ENCODE measurements at places on chromosomes 2 and 18. TPM values are rescaled to one million over a fixed set of nuclear protein-coding genes. Genes with fewer than 3 reads are reported as not detected.

Gene NFATC1
- 15.8 TPM for polyA plus RNA-seq

- H3K4me1 ChIP-seq, result peaks cover 88% of the 10 kb centered on the region
- no peak overlapping the region for H3K4me3 ChIP-seq
- H3K27ac ChIP-seq, result no peak overlapping the region
- H3K27me3 ChIP-seq, result no peaks in the 10 kb centered on the region
- no peaks in the 10 kb centered on the region for H3K36me3 ChIP-seq
Observed at GRCh38 chr2:223464071-223464470, 138.1 kb downstream of the SCG2 start.

GRCh38 chr2:199463708-199464605 is 6.2 kb upstream of the SATB2 start:
- H3K27me3 ChIP-seq, result peaks cover 88% of the 10 kb centered on the region
- no peak overlapping the region for H3K4me3 ChIP-seq
- H3K36me3 ChIP-seq, result no peaks in the 10 kb centered on the region
- H3K27ac ChIP-seq, result no peak overlapping the region
- H3K4me1 ChIP-seq, result peaks cover 67% of the 10 kb centered on the region

GRCh38 chr2:11775384-11775783 is 29.0 kb downstream of the LPIN1 start:
- no peak overlapping the region for H3K27ac ChIP-seq
- peaks cover 16% of the 10 kb centered on the region for H3K4me1 ChIP-seq
- no peak overlapping the region for H3K4me3 ChIP-seq
- no peaks in the 10 kb centered on the region for H3K27me3 ChIP-seq
- DNase-seq, result no peak

GRCh38 chr2:74871414-74871813 is 37.5 kb downstream of the HK2 start:
- no peaks in the 10 kb centered on the region for H3K27me3 ChIP-seq
- H3K4me1 ChIP-seq, result peaks cover 59% of the 10 kb centered on the region
- no peak overlapping the region for H3K4me3 ChIP-seq
- no peak for DNase-seq
- peak overlapping the region; percentile 50 for H3K27ac ChIP-seq

Gene ALPG
- not detected for polyA plus RNA-seq

Gene SNX17
- polyA plus RNA-seq, result 291 TPM

DNA sequence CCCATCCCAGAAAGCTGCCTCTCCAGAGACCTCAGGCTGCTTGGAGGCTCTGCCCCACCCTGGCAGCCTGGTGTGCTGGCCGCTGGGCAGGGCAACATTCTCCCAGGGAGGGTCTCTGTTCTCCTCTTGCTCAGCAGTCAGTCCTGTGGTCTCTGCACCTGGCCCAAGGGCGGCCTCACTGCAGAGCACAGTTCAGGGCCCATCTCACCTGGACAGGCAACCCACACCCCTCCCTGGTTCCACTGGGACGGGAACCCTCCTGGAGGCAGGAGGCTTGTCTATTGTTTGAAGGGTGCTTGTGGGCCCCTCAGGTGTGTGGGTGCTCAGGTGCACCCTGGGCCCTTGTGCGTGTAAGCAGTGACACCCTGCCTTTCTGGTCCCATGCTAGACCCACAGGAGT is 67.2 kb upstream of the OTOS start:
- no peaks in the 10 kb centered on the region for H3K27me3 ChIP-seq
- DNase-seq, result no peak
- H3K4me1 ChIP-seq, result no peaks in the 10 kb centered on the region
- H3K4me3 ChIP-seq, result no peak overlapping the region
- no peak overlapping the region for H3K27ac ChIP-seq

GRCh38 chr2:234986876-234987720 is 35.3 kb downstream of the SH3BP4 start:
- H3K27me3 ChIP-seq, result no peaks in the 10 kb centered on the region
- H3K4me3 ChIP-seq, result no peak overlapping the region
- no peaks in the 10 kb centered on the region for H3K36me3 ChIP-seq

- peaks cover 41% of the 10 kb centered on the region for H3K4me1 ChIP-seq
- H3K36me3 ChIP-seq, result no peaks in the 10 kb centered on the region
- DNase-seq, result no peak
Observed at GRCh38 chr18:76397631-76398030, 97.4 kb downstream of the ZNF516 start.

GRCh38 chr18:45106331-45106774 is 425.7 kb downstream of the SETBP1 start:
- H3K4me3 ChIP-seq, result peak overlapping the region; percentile 48
- peak overlapping the region; percentile 7 for H3K27ac ChIP-seq
- H3K27me3 ChIP-seq, result no peaks in the 10 kb centered on the region
- no peaks in the 10 kb centered on the region for H3K36me3 ChIP-seq

DNA sequence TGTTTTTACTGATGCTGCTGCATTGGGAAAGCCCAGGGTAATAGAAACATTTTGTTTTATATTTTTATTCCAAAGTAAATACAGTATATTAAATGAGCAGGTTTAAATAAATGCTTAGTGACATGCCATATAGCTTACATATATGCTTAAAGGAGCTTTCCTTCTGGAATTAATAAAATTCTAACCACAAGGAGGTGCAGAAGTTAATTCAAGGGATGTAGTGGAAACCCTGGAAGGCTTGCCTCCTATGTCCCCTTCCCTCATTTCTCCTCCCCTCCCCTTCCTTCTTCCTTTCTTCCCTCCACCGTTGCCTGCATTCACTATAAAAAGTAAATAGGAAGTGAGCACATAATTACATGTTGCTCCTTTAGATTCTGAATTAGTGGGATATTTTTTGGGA is 96.3 kb downstream of the UBE2E3 start:
- no peaks in the 10 kb centered on the region for H3K27me3 ChIP-seq
- H3K27ac ChIP-seq, result no peak overlapping the region
- H3K36me3 ChIP-seq, result no peaks in the 10 kb centered on the region

DNA sequence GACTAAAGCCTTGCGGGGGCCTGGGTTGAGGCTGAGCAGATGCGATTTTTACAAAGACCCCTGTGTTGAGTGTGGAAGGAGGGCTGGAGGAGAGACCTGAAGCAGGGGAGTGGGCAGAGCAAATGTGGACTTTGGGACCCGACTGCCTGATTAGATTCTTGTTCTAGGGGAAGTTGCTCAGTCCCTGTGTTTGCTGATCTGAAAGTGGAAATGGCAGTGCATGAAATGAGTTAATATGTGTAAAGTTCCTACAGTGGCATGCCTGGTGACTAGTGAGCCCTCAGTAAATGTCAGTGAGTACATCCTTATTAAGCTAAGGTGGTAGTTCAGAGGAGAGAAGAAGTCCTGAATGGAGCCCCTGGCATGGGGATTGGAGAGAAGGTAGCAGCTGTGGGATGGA is 52.3 kb downstream of the ARMC9 start:
- no peaks in the 10 kb centered on the region for H3K4me1 ChIP-seq
- H3K4me3 ChIP-seq, result no peak overlapping the region
- H3K27ac ChIP-seq, result no peak overlapping the region

DNA sequence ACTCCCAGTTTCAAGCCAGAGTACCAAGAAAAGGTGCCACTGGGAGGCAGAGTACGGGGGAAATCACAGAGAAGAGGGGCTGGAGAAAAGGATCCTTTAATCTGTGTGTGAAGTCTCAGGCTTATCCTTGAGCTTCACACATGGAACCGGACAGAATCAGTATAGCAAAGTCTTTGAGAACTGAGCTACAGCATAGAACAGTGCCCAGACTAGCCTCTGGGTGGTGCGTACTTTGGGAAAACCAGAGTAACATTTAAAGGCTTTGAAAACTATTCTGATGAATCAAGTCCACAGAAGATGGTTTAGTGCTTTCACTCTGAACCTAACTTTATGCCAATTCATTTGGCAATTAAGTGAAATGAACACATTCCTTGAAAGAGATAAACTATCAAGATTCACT is 83.1 kb downstream of the BABAM2 start:
- H3K27ac ChIP-seq, result no peak overlapping the region
- H3K27me3 ChIP-seq, result no peaks in the 10 kb centered on the region
- no peak overlapping the region for H3K4me3 ChIP-seq
- DNase-seq, result no peak

DNA sequence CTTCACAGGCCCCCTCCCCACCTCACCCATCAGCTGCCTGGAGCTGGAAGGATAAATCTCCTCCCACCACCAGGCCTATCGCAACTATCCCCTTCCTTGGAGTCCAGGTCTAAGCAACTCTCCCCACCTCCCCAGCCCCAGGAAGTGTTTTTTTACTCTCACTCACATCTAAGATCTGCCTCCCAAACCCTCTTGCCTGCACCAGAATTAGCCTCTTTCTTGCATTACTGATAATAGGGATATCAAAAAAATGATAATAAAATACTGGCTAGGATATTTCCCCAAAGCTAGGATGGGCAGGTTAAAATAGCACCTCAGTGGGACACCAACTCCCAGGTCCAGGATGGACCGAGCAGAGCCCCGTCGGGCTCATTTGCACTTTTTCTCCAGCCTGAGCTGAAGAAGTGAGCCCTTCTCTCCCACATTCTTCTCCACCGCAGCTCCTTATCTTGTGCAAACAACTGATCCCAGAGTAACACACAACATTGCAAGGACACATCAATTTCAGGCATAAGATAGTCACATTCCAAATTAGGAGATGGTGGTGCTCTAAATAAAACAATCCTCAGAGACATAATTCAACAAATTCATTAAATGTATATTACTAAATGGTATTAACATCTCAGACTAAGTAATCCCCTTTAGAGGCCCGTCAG is 17.7 kb upstream of the CIB4 start:
- H3K27me3 ChIP-seq, result no peaks in the 10 kb centered on the region
- H3K4me3 ChIP-seq, result no peak overlapping the region
- H3K36me3 ChIP-seq, result no peaks in the 10 kb centered on the region
- no peaks in the 10 kb centered on the region for H3K4me1 ChIP-seq
- H3K27ac ChIP-seq, result no peak overlapping the region

Gene CNDP1
- not detected for polyA plus RNA-seq

Gene SLC38A11
- not detected for polyA plus RNA-seq

GRCh38 chr2:1625281-1626001 is 118.9 kb downstream of the PXDN start:
- no peak for DNase-seq
- no peak overlapping the region for H3K4me3 ChIP-seq
- H3K27ac ChIP-seq, result no peak overlapping the region
- no peaks in the 10 kb centered on the region for H3K27me3 ChIP-seq
- H3K36me3 ChIP-seq, result no peaks in the 10 kb centered on the region

DNA sequence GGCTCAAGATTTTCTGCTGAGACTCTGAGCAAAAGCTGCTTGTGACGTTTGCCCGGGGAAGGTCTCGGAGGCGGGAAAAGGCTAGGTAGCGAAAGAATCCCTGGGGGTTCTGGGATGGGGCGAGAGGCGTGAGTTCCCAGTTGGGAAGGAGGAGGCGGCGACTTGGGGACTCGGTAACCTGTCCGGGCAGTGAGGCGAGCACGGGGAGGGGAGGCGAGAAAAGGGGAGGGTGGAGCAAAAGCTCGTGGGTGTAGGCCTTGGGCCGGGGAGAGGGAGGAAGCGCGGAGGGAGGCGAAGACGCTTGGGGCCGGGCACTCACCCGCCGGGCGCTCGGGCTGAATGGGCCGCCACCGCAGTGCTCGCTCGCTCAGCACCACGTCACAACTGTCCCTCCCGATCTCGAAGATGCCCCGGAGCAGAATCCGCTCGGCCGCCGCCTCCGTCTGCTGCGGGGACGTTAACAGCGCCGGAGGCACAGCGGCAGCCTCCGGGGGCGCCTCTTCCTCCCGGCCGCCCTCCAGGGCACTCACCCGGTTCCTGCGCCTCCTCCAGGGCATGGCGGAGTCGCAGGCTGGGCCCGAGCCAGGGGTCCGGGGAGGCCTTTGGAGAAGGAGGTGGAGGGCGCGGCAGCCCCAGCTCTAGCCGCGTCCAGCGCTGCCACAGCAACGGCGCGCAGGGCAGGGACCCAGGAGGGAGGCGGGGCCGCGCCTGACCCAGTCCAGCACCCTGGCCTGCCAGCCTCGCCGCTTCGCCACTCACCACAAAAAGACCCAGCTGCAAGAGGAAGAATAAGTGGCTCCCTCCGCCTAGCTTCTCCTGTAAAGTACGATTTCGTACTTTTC is at the start of gene CERKL:
Gene CERKL (minus strand): TSS at position 656 of the 842 bp plus-strand sequence. CDS start 99 bp downstream, at position 557.
- no peak within 1 kb of the TSS for H3K27ac ChIP-seq
- peaks cover 29% of the 10 kb centered on the region for H3K27me3 ChIP-seq
- H3K4me3 ChIP-seq, result peak within 1 kb of the TSS; percentile 76
- H3K4me1 ChIP-seq, result peaks cover 12% of the 10 kb centered on the region
- DNase-seq, result peak; percentile 17
- no peaks in the 10 kb centered on the region for H3K36me3 ChIP-seq

Gene KDSR
- polyA plus RNA-seq, result 29.9 TPM

DNA sequence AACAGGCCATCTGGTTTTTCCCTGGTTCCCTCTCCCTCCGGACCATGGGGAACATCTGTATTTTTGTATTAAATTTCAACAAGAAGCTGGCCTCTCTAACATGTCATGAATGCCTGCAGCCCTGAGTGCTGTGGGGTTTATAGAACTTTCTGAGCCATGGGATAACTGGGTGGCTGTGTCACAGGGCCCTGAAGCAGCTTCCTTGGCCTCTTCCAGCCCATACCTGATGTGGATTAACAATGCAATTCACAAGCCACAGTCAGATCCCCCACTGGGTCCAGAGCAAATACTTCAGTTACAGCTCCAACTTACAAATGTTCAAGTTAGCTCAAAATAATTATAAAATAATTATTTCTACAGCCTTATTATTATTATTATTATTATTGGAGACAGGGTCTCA is 307.8 kb upstream of the CELF4 start:
- H3K27ac ChIP-seq, result no peak overlapping the region
- no peaks in the 10 kb centered on the region for H3K4me1 ChIP-seq
- no peak for DNase-seq
- H3K36me3 ChIP-seq, result no peaks in the 10 kb centered on the region

DNA sequence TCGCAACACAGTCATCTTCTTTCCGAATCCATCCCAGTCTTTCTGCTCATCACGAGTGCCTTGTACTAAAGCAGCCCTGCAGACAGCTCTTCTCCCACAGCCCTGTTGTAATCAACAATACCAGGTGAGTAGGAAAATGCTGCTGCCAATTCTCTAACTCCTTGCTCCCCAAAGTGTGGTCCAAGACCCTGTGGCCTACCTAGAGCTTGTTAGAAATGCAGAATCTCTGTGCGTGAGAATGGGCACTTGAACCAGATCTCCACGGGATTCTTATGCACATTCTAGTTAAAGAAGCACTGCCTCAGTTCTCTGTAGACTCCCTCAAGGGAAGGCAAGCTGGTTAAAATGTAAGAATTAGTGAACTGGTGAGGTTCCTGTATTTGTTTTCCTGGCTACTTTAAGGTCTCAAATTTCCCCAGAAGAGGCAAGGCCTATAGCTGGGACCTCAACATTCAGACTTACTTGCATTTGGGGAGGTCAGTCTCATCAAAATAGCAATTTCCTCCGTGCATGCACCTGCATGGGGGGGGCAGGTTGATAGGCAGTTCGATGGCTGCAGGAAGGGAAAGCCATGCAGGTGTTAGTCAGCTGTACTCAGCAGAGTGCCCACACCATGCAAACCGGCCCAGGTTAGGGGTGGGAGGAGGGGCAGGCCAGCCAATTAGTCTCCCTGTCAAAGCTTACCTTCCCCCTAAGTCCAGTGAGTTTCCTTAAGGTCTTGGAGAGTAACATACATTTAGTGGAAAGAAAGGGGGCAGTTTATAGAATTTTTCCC is 70.8 kb downstream of the DHRS9 start:
- no peak for DNase-seq
- no peaks in the 10 kb centered on the region for H3K27me3 ChIP-seq
- no peak overlapping the region for H3K4me3 ChIP-seq

Gene GPATCH11
- polyA plus RNA-seq, result 0.97 TPM

Measured in CD14-positive monocyte (primary cell).